NCI-H446 treated with DMSO at 0.1 percent for 48 hours (cell line): ENCODE measurements at places on chromosomes 5 and 9.
A peak's percentile ranks its signal among the peaks of the same experiment; 100 is the strongest.

GRCh38 chr9:136309806-136310220 is 5.9 kb upstream of the CCDC187 start:
- DNase-seq: no peak

GRCh38 chr9:14212077-14212476 is 101.9 kb downstream of the NFIB start:
- peak; percentile 88 for DNase-seq

GRCh38 chr5:8634219-8634618 is 765.3 kb downstream of the MTRR start:
- DNase-seq: no peak

DNA sequence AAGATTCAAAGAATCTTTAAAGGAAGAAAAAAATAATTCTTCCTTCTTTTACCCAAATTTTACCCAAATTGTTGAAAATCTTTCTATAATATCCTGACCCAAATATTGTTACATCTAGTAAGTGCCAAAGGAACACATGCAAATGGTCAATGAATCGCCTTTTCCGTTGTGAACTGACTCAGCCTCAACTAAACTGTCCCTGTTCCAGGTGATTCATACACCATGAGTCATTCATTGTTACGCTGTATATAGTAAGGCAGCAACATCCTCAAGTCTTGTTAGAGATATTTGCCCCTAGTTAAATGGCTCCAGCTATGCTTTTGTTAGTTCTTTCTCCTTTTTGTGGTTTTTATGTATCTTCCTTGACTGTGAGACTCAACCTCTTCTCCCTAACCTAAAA is 9.7 kb downstream of the PTGER4 start:
- peak; percentile 17 for DNase-seq

- no peak for DNase-seq
Observed at GRCh38 chr9:4798281-4799032, 5.7 kb downstream of the RCL1 start.

DNA sequence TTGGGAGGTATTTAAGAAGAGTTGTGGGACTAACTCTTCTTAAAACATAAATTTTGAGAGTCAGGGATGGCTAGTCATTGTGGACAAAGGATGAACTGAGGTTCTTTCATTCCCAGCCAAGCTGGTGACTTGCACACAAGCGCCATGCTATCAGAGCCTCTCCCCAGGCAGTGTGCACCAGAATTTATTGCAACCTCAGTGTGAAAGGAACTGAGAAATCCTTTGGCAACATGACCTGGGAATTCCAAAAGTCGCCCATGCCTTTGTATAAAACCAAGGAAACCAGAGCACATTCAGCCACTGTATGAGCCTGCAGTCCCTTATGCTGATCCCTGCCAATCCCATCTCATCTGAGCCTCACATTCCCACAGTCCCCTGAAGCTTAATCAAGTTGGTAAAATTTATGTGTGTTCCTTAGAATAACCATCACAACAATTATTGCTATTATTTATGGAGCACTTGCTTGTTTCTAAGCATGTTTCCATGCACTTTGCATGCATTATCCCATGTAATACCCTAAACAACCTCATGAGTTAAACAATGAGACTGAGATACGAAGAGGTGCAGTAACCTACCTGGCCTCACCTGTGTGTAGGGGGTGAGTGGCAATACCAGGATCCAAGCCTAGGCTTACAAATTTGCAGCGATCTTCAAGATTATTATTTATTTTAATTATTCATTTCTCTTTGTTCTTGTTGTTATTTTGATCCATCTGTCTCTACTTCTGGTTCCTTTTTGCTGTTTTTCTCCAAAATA is 116.4 kb downstream of the NTRK2 start:
- no peak for DNase-seq

- no peak for DNase-seq
Observed at GRCh38 chr5:140282266-140282665, 20.6 kb downstream of the PFDN1 start.

GRCh38 chr9:26210338-26210851 is 532.2 kb upstream of the TUSC1 start:
- DNase-seq: no peak

GRCh38 chr9:108186642-108187395 is 669.0 kb downstream of the ACTL7B start:
- DNase-seq: no peak

- no peak for DNase-seq
Observed at GRCh38 chr5:8726383-8727036, 819.4 kb downstream of the SEMA5A start.

DNA sequence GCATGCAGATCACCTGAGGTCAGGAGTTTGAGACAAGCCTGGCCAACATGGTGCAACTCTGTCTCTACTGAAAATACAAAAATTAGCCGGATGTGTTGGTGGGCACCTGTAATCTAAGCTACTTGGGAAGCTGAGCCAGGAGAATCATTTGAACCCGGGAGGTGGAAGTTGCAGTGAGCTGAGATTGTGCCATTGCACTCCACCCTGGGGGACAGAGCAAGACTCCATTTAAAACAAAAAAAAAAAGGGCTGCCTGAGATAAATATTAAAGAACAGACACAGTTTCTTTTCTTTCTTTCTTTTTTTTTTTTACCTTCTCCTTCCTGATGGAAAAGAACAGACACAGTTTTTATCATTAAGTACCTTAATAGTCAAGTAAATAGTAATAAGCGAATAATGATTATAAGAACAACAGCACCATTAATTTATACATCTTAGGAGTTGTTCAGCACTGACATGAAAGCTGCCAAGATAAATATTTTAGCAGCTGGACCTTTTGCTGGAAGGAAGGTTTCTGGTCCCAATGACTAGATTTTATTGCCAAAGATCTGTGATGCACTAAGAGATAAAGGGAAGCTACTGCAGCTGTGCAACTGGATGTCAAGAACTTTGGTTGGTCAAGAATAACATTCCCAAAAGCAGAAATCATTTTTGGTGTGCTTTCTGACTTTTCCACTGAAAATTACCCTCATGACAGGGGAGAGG is 7.0 kb downstream of the CENPP start:
- DNase-seq: no peak

DNA sequence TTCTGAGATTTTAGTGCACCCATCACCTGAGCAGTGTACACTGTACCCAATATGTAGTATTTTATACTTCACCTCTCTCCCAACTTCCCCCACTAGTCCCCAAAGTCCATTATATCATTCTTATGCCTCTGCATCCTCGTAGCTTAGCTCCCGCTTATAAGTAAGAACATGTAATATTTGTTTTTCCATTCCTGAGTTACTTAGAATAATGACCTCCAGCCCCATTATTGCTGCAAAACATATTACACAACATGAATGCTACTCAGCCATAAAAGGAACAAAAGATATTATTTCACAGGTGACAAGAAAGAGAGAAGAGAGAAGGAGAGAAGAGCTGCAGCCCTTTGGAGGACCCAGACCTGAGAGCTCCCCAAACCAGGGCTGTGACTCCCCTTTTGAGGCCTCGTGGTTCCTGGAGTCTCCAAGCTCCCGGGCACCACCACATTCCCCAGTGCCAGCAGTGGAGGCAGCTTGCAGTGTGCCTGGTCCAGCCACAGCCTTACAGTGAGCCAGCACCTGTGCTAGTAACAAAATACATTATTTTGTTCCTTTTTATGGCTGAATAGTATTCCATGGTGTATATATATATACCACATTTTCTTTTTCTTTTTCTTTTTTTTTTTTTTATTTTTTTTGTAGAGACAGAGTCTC is 194.5 kb upstream of the DAB2 start:
- no peak for DNase-seq

DNA sequence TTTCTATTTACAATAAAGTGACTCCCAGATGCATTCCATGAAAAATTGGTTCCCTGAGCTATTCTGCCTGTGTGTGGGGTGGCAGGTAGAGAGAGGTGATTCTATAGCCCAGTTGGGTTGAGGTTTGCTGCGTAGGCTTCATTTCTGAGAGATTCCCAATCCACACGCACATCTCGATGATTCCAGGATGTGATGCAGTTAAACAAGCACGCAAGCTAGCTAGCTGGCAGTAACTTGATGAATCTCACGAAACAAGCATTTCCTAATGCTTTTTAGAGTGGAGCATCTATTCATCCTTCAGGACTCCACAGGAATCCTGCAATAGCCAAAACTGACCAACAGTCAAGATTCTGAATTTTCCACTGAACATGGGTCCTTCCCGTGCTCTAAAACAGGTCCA is 43.8 kb upstream of the CER1 start:
- no peak for DNase-seq

GRCh38 chr5:177540438-177540837 is 13.9 kb downstream of the FAM193B start:
- DNase-seq: no peak

GRCh38 chr5:3155046-3155445 is 403.6 kb upstream of the IRX2 start:
- DNase-seq: no peak

GRCh38 chr5:132777209-132778069 is at the start of gene SEPTIN8:
Gene SEPTIN8 (minus strand): TSS chr5:132777239. CDS start chr5:132777137, 102 bp downstream.
- DNase-seq: no peak
